SJSA1 (cell line): ENCODE measurements at places on chromosomes 3 and 15. TPM values are rescaled to one million over a fixed set of nuclear protein-coding genes. Genes with fewer than 3 reads are reported as not detected.

DNA sequence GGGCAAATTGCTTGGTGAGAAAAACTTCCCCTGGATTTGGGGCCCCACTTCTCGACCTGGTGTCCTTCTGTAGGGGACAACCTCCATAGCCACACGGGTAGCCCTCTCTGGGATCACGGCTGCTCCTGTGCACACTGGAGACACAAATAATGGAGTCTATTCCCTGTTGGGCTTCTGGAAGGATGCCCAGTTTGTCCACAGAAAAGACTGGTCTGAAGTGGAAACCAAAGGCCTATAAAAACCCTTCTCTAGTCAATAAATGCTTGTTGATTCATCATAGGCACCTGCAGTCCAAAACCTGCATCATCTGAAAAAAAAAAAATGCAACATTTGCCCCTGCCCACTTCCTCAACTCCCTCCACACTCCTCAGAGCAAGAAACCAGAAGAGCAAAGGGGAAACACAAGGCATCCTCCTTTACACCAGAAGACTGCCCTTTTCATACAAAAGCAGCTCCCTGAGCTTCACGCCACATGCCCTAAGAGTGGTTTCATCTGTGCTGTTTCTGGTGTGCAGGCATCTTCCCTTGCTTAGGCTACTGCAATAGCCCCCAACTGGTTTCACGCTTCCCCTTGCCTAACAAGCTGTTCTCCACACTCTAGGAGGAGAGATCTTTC is 36.3 kb downstream of the SRGAP3 start:
- DNase-seq, result no peak

- no peak for DNase-seq
These were observed 7.2 kb upstream of the MCF2L2 start for GRCh38 chr3:183435661-183436060.

GOLGA8G gene
- 0.25 TPM in 1 of 2 replicates, not detected in the other for total RNA-seq

- DNase-seq, result no peak
These were observed 65.8 kb downstream of the MYO5A start for GRCh38 chr15:52462806-52463360.

GRCh38 chr3:61157414-61157813 is 93.8 kb downstream of the FHIT start:
- no peak for DNase-seq

- peak; percentile 20 for DNase-seq
These were observed 791 bp downstream of the GYG1 start for GRCh38 chr3:148992027-148992634.

DNA sequence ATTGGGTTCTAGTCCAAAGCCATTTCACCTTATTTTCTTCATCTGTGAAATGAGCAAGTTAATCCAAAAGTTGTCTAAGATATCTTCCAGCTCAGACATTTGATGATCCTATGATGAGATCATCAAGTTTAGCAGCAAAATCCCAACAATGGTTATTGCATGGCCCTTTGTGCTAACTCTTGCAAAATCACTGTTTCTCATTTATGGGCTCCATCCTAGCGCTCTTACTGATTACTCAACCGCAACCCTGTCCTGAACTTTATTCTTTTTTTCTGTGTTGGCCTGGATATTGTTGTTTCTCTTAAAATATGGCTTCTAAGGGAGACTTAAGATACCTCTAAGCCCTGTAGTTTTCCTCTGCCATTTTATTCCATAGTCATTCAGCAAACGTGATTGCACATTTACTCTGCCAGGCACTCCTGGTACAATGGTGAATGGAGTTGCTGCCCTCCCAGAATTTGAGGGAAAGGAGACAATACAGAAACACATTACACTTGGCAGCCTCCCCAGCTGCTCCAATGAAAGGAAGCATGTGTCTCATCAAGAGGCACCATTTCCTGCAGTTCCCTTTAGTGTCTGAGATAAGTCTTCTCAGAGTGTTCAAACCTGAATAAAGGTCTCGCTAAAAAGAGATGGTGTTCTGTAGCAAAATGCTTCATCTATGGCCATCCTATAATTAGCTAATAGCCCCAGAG is 4.4 kb downstream of the GXYLT2 start:
- DNase-seq, result no peak

- no peak for DNase-seq
These were observed 26.5 kb downstream of the MEF2A start for GRCh38 chr15:99592145-99592791.

DNA sequence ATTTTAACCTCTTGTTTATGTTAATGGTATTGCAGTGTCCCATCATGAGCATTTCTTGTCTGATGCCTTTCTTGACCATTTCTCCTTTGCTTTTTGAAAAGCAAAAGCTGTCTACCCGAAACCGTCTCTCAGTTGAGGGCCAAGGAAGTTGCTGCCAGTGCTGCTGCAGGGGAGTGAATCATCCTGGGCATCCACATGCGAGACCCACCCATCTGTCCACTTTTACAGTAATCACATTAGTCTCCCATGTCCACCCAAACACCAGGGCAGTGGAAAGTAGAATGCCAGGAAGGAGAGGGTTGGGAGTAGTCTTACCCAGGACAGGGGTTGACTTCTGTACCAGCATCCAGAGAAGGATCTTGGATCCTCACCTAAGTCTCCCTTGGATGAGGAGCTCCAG is 48.6 kb upstream of the TEX264 start:
- no peak for DNase-seq

DNA sequence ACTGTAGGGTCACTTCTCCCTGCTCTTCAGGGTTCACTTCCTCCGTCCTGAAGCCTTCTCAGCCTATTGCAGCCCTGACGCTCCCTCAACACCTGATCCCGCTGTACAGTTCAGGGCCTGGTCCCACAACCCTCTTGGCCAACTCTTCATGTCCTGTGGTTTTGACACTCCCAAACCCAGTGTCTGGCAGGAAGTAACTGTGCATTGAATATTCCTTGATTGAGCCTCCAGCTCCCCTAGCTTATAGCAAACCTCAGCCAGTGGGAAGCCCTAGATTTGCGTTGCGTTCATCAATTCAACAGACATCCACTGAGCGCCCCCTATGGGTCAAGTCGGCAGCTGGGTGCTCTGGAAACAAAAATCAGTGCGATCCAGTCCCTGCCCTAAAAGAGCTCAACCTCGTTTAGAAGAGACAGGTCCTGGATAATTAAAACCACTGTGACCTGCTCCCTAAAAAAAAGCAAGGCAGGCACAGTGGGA is 13.5 kb downstream of the UBAP1L start:
- DNase-seq, result peak; percentile 69

DNA sequence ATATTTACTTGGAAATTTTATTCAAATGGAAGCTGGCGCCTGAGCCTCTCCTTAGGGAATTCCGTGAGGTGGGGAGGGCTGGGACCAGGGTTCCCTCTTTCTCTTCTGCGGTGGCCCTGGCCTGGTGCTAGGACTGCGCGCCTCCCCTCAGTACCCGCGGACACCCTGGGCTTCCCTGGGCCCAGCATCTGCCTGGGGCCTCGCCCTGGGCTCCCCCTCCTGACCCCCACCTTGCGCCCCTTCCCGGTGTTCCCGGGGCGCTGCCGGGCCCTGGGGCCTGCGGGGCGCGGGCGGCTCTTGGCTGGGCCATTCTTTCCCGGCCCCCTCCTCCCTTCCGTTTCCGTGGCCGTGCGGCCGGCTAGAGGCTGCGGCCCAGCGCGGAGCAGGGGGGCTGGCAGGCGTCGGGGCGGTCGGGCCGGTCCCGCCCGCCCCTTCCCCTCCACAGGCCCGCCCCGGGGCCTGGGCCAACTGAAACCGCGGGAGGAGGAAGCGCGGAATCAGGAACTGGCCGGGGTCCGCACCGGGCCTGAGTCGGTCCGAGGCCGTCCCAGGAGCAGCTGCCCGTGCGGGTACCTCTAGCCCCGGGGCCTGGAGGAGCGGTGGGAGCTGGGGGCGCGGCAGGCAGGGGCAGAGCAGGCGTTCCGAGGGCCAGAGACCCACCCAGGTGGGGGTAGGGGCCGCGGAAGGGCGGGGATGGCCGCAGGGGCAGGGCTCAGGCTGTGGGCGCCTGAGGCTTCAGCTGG is at the start of gene FES:
Gene FES (plus strand): TSS at position 529 of the 743 bp plus-strand sequence. CDS start 542 bp downstream, outside the sequence.
- no peak for DNase-seq

DNA sequence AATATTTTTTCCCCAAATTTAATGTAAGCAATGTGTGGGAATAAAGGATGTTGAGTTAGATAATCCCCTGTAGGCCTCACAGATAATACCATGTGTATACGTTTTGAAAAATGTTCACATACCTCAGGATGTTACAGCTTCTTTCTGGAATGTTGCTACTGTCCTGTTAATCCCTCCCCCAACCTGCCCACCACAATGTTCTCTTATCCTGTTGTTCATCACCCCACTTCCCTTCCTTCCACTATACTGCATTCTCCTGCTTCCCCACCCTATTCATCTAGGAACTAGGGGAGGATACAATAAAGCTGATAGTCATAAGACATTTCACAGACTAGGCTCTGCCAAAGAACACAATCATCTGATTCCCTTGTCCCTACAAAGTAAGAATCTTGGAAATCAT is 92.1 kb downstream of the IGF2BP2 start:
- DNase-seq, result peak; percentile 91

MEX3B gene
- 18.4 and 20.4 TPM in 2 replicates for total RNA-seq

CIDEC gene
- total RNA-seq, result not detected in 2 replicates

NDUFAF3 gene
- total RNA-seq, result 54.3 and 109 TPM in 2 replicates

- no peak for DNase-seq
These were observed 46.9 kb downstream of the ZIC4 start for GRCh38 chr3:147359177-147360050.

- DNase-seq, result no peak
These were observed 90.0 kb downstream of the MEGF11 start for GRCh38 chr15:66163553-66163952.

- DNase-seq, result no peak
These were observed 40.6 kb downstream of the ITPR1 start for GRCh38 chr3:4533489-4534443.

GRCh38 chr3:38000242-38000916 is 9.8 kb downstream of the VILL start:
- DNase-seq, result no peak

DNA sequence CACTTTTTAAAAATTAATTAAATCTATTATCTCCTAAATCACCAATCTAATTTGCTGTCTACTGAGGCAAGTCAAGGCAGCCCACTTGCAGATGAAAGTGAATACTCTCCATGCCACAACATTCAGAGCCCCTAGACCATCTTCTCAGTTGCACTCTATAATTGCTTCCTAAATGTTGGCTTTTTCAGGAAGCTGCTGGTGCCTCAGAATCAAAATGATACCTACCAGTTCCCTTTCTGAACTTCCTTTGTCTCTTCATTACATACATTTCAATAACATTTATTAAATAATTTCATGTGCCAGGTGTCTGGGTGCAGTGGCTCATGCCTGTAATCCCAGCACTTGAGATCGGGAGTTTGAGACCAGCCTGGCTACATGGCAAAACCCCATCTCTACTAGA is 124.1 kb downstream of the SERPINI1 start:
- DNase-seq, result no peak

GPR62 gene
- total RNA-seq, result not detected in 2 replicates

TERC gene
- total RNA-seq, result 50.9 and 61.5 TPM in 2 replicates

SNRPA1 gene
- total RNA-seq, result 37.9 and 76.3 TPM in 2 replicates

DNA sequence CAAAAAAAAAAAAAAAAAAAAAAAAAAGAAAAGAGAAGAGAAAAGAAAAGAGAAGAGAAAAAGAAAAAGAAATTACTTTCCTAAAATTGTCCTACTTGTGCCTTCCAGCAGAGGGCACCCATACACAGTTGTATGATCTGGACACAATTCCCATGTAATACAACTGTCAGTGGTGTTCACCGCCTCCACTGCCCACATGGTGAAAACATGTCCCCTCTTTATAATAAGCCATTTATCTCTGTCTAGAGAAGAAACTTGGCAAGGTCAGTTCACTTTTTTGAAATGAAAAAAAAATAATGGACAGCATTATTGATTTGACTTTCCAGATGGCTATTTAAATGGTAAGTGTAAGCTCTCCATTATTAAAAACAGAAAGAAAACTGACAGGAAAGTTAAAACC is 459.4 kb downstream of the GBE1 start:
- peak; percentile 14 for DNase-seq

- DNase-seq, result no peak
These were observed 369.2 kb upstream of the MCTP2 start for GRCh38 chr15:93861956-93862741.

DNA sequence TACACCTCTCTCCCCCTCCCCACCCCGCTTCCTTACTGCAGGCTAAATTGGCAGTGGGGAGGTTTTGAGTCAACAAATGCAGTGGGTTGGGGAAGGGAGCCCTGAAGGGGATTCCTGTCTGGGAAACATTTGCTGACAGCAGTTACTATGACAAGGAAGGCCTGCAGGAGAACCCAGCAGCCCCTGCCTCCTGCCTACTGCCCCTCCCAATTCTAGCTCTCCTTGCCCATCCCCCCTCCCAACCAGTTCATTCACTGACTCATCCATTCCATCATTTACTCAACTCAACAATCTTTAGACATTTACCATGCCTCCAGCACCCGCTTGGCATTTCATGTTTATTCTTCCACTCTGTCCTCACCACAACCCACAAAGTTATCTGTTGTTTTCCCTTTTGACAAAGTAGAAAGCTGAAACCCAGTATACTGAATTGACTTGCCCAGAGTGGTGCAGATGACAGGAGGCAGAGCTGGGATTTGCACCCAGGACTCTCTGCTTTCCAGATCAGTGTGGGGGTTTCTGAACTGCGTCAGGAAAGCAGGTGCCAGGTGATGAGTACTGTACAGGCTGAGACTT is 75.0 kb downstream of the MAGEF1 start:
- DNase-seq, result peak; percentile 78

DNA sequence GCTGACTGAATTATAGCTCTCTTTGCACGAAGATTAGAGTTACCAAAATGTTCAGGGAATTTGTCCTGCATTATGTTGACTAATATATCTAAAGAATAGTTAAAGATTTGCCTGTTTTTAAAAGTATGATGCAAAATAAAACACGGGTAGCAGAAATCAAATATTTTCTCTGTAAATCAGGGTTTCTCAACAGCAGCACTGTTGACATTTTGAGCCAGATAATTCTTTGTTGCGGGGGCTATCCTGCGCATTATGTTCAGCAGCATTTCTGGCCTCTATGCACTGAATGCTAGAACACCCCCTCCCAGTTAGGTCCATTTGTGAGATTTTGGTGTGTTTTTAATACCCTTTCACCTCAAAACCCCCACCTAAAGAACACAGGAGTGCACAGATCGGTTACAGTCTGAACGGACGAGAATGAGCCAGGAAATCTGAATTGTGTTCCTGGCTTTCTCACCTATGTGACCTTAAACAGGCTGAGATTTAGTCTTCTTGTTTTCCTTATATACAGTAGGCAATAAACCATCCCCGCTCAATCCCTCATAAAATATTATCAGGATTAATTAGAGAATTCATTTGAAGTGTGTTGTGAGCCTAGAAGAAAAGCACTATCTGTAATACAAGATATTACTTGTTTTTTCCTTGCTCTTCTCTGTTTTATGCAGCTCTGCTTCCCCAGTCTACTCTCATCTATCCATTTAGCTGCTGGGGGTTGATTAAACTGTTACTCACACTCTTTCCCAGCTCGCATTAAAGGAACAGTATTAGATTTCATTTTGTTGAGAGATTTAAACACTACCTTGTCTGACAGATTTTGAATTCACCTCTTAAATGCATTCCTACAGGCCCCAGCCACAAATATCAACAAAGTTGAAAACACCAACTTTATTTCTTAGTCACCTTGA is 247.5 kb upstream of the GOLIM4 start:
- DNase-seq, result no peak

ROBO2 gene
- not detected in 2 replicates for total RNA-seq

CKMT1B gene
- not detected in 2 replicates for total RNA-seq

GRCh38 chr3:50258029-50258680 is 10.8 kb upstream of the SEMA3B start:
- no peak for DNase-seq

SLC38A3 gene
- not detected in 2 replicates for total RNA-seq

- DNase-seq, result no peak
These were observed 16.1 kb downstream of the MINDY4B start for GRCh38 chr3:150889106-150889505.

BCL2A1 gene
- 0.34 TPM in 1 of 2 replicates, not detected in the other for total RNA-seq

GRCh38 chr3:38528457-38528856 is 32.3 kb downstream of the EXOG start:
- no peak for DNase-seq

IMPG2 gene
- 0.05 and 0.09 TPM in 2 replicates for total RNA-seq

PIGBOS1 gene
- 23.9 and 39.6 TPM in 2 replicates for total RNA-seq
